NCI-H1436 (cell line): ENCODE measurements at places on chromosomes 1 and 21.

GRCh38 chr1:172727956-172728603, 69.2 kb downstream of the FASLG start:
- DNase-seq = peak; percentile 5

DNA sequence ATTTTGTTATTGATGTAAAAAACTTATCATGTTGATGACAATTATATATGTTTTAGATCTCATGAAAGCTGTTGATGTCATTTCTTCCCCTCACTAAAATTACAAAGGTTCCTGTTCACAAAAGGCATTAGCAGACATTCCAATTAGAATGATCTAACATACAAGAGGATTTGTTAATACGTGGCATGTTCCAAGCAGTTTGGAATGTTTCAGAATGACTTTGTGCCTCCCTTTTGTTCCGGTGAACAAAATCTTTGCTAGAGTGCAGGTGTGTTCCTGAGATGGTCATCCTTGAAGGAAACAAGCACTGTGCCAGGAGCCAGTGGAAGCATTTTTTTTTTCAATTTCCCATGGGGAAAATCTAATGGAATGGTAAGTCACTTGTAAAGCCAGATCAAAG, 108.0 kb upstream of the KCTD3 start:
- DNase-seq = no peak

GRCh38 chr21:27314131-27314530, 347.2 kb upstream of the ADAMTS5 start:
- DNase-seq = no peak

- DNase-seq = no peak
Observed at GRCh38 chr1:217274927-217275654, 355.8 kb downstream of the GPATCH2 start.

GRCh38 chr1:117342397-117342796, 24.9 kb upstream of the MAN1A2 start:
- no peak for DNase-seq

DNA sequence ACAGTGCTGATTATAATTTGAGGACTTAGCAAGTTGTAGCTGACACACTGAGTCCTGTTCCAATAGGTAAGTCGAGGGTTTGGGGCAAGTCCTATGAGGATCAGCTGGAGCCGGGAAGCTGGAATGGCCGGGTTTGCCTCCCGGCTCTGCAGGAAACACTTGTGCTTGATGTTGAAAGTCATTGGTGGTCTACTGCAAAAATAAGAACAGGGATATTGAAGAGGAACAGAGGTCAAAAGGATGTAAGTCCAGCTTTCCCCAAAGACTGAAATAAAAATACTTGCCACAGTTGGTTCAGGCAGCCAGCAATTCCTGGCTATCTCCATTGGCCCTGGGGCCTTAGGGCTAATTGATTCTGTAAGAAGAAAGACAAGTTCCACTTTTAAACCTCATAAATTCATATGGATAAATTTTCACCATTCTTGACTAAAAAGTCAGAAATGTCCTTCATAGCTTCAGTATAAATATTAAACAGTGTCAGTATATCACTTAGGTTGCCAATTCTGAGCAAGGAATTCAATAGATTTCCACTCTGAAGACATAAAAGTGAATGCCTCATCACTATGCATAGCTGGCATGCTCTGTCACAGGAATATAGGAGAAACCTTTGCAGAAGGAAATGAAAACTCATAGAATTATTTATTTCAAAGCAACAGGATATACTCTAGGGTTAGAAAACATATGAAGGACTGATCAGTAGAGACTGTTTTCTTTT, 165.2 kb downstream of the AK5 start:
- DNase-seq = no peak

- no peak for DNase-seq
Observed at GRCh38 chr1:30787266-30787665, 29.7 kb upstream of the LAPTM5 start.

DNA sequence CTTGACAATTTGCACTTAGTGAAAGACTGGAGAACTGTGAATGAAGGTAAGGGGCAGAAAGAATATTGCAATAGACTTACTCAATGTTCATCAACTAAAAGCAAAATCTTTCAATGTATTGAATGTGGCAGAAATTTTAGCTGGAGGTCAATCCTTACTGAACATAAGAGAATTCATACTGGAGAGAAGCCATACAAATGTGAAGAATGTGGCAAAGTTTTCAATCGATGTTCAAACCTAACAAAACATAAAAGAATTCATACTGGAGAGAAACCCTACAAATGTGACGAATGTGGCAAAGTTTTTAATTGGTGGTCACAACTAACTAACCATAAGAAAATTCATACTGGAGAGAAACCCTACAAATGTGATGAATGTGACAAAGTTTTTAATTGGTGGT, 80.7 kb downstream of the JMJD4 start:
- DNase-seq = no peak

DNA sequence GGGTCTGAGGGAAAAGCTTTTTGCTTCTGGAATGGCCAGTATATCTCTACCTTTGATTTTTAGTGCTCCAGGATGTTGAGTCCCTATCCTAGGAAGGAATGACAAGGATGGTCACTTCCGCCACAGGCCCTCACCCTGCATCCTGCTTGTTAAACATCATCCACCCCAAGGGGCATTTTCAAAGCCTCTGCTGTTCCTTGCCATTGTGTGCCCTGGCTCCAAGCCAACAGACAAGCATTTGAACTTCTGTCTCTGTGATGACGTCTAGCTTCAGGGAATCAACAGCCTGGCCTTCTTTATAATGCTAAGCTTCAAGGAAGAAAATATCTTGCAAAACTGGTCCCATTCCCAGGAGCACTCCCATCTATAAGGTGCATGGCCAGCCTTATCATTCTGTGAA, 12.3 kb upstream of the JAM2 start:
- DNase-seq = no peak

GRCh38 chr1:6260961-6261614, at the start of gene GPR153:
Gene GPR153 (minus strand): TSS chr1:6261098. CDS start chr1:6254905, 6,193 bp downstream.
- DNase-seq = no peak

DNA sequence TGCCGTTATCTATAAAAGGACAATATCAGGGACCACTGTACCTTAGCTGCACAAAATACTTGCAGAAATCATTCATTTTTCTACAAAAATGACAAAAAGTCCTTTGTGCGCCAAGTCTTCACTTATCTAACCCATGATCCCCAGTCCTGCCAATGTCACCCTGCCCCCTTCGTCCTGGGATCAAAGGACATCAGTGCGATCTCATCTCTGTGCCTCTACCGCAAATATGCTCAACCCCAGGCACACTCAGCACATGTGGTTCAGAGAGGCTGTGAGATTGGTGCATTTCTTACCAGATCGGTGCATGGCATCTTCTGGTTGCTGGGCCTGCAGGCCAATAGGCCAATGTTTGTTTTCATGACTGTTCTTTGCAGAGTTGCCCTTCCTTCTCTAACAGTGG, 72.8 kb downstream of the NFASC start:
- DNase-seq = no peak

GRCh38 chr1:159790237-159790917, 9.6 kb downstream of the DUSP23 start:
- peak; percentile 22 for DNase-seq

DNA sequence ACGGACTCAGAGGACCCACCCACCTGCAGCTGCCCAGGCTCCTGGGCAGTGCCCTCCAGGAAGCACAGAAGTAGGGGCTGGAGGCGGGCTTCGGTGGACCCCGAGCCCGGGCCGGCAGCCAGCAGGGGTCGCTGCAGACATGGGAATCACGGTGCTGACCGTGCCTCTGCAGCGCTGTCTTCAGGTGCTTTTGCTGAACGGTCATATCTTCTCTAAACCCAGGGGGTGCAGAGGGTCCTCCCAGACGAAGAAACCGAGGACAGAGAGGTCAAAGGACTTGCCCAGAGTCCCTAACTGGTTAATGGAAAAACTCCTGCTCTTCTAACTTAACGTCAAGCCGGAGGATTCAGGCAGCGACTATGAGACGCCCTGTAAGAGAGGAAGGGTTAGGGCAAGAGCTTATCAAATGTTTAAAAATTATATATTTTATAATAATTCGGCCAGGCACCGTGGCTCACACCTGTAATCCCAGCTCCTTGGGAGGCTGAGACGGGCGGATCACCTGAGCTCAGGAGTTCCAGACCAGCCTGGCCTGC, 21.5 kb upstream of the LEFTY2 start:
- DNase-seq = no peak

DNA sequence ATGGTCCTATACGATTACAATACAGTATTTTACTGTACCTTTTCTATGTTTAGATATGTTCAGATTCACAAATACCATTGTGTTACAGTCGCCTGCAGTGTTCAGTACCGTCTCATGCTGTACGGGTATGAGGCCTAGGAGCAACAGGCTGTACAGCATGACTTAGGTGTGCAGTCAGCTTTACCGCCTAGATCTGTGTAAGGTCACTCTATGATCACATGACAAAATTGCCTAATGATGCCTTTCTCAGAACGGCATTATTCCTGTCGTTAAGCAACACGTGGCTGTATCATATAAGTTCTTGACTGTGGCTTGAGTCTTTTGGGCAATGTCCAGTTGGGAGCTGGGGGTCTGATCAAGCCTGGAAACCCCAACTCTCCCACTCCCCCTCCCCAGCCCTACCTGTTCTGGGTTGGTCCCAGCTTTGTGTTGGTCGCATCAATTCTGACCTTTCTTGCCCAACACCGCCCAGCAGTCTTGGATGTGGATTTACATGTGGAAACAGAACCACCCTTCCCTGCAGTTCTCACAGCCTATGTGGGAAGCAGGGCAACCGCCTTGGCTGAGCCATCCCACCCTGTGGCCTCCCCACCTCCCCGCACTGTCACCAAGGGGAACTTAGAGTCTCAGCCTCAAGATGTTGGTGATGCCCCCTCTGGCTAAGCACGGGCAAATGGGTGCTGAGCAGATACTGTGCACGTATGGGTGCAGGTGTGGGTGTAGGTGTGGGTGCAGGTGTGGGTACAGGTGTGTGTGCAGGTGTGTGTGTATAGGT, 80.2 kb upstream of the ACTL8 start:
- DNase-seq = no peak

DNA sequence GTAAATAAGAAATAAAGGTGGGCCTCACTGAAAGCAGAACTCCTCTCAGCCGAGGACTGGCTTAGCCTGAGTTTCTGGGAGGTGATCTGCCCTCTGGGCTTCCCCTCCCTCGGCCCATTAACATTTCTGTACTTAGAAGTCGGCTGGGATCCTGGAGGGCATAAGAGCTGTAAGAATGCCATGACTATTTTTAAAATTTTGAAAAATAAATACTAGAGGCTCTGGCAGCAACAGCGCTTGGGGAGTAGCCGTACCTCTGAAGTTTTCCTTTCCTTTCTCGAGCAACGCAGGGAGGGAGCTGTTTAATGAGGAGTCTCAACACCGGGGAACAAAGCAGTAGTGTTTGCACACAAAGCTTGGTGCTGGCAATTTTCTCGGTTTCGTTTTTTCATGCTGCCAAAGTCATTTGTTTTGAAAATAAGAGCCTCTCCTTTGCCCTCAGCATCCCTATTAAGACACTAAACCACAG, 498.7 kb downstream of the SMYD3 start:
- DNase-seq = peak; percentile 33

GRCh38 chr1:55235722-55236121, 20.6 kb upstream of the USP24 start:
- DNase-seq = no peak

GRCh38 chr1:160081261-160081936, at the start of gene KCNJ9:
Gene KCNJ9 (plus strand): TSS chr1:160081538. CDS start chr1:160084031, 2,493 bp downstream.
- no peak for DNase-seq

DNA sequence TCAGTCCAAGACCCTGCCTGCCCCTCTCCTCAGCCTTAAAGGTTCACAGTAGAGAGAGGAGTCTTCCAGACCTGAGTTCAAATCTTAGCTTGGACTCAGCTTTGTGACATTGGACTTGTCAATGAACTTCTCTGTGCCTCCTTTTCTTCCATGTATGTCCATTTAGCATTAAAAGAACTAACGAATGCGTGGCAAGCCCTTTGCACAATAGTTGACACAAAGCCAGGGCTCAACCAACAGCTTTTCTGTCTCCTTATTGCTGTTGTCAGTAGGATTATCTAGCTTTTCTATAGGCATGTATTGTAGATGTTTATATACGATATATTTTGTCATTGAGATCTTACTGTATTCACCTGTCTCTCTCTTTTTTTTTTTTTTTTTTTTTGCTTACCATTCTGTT, 450.8 kb downstream of the PTPRU start:
- DNase-seq = no peak

DNA sequence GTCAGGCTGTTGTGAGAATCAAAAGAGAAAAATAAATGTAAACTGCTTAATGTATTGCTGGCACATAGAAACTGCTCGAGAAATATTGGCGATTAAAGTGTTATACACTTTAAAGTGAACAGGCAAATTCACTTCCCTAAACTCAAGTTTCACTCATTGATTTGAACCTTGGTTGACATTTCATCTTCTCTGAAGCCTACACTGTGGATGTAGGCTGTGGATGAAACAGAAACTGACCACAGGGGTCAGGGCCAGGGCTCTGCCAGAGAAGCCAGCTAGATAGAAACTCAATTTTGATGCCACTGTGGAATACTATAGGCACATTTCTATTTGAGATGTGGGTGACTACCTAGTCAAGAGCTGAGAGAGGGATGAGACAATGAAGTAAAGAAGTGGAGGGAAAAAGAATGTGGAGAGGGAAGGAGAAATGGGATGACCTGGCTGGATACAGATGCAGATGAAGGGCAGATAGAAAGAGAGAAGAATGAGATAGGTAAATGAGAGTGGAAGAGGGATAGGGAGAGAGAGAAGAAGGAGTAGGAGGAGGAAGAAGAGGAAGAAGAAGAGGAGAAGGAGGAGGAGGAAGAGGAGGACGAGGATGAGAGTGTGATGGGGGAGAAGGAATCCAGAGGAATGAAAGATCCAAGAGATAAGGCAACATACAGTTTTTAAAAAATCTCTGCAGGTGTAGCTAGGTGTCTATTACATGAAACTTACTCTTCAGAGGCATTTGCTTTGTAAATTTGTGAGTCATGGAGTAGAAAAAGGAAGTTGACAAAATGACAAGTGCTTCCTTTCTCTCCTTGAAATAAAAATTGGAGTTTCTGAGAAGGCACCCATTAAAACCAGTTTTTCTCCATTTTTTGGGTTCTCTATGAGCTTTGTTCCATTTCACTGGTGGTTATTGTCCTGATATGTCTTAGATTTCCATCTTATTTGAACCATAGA, 17.4 kb upstream of the CD1D start:
- DNase-seq = no peak

- DNase-seq = no peak
Observed at GRCh38 chr1:160880216-160880615, 4.8 kb downstream of the ITLN1 start.

GRCh38 chr1:942411-942821, 16.6 kb downstream of the NOC2L start:
- DNase-seq = no peak
